Activated CD8-positive, alpha-beta memory T cell treated with anti-CD3 and anti-CD28 coated beads, Interleukin-2, amount 10 ng/mL, durations not matched to agents 7 days and 5 days (primary cell): ENCODE measurements at places on chromosomes 16 and 17. TPM values are rescaled to one million over a fixed set of nuclear protein-coding genes. Genes with fewer than 3 reads are reported as not detected.
A peak's percentile ranks its signal among the peaks of the same experiment; 100 is the strongest.

The TAC4 gene
- not detected for total RNA-seq

The TPSB2 gene
- not detected for total RNA-seq

The TLCD2 gene
- 0.28 TPM for total RNA-seq

The DNAAF1 gene
- not detected for total RNA-seq

The IRF8 gene
- total RNA-seq, result 8.4 TPM

The CLCN7 gene
- 53.0 TPM for total RNA-seq

The PLA2G10 gene
- total RNA-seq, result not detected

The NFATC3 gene
- 183 TPM for total RNA-seq

The CIAPIN1 gene
- 62.5 TPM for total RNA-seq

The GINS2 gene
- 61.7 TPM for total RNA-seq

DNA sequence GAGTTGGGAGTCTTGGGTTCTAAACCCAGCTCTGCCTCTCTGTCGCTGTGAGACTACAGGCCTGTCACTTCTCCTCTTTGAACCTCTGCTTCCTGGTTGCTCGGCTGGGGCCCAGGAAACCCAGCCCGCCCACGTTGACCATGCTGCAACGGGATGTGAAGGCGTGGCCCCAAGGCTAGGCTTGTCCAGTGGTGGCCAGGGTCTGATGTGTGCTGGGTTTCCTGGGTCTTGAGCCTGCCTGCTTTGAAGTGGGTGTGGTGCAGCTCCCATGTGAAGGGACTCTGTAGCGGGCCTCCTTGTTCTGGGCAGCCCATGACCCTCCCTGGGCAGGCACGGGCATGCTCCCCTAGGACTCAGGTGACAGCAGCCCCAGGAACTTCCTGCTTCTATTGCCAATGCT, 82.3 kb downstream of the SDR42E1 start:
- peak; percentile 63 for DNase-seq

- no peak for DNase-seq
Measured at GRCh38 chr16:7624871-7625766, 292.5 kb downstream of the RBFOX1 start.

GRCh38 chr16:35140293-35140986, 1681.0 kb downstream of the TP53TG3F start:
- DNase-seq, result no peak

- DNase-seq, result no peak
Measured at GRCh38 chr16:86381491-86381890, 128.8 kb upstream of the FOXF1 start.

GRCh38 chr16:80623376-80623775, 82.6 kb downstream of the DYNLRB2 start:
- DNase-seq, result no peak

GRCh38 chr17:77274096-77274845, 133.5 kb downstream of the SEC14L1 start:
- DNase-seq, result no peak

GRCh38 chr16:76941113-76941512, 249.9 kb upstream of the MON1B start:
- no peak for DNase-seq

- DNase-seq, result no peak
Measured at GRCh38 chr16:50166511-50167500, 13.7 kb downstream of the TENT4B start.

- DNase-seq, result no peak
Measured at GRCh38 chr16:12356632-12357340, 380.3 kb downstream of the SNX29 start.

DNA sequence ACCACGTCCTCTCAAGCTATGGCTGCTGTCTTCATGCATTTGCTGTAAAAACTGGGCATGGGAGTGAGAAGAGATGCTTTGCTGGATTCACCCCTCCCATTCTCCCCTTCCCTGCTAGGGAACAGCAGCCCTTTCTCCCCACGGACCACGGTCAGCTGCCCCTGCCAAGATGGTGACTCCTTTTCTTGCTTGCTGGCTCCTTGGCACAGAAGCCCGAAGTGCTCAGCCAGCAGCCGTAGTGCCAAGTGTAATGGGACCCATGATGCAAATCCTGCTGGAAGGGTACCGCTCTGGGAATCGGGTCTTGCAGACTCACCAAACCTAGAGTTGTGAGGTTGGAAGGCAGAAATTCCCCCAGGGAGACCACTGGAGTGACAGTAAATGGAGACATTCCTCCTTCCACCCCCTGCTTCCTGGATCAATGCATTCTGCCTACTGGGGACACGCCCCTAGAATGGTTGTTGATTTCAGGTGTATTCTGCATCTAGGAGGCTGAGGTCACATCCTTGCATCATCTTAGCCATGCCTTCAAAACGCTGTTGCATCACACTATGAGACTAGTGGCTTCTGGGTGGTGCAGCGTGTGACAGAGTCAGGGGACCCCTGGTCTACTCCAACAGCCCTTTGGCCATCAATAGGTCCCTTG, 63.0 kb upstream of the CBX4 start:
- DNase-seq, result no peak

- DNase-seq, result no peak
Measured at GRCh38 chr17:44297975-44298374, 10.4 kb upstream of the RUNDC3A start.

DNA sequence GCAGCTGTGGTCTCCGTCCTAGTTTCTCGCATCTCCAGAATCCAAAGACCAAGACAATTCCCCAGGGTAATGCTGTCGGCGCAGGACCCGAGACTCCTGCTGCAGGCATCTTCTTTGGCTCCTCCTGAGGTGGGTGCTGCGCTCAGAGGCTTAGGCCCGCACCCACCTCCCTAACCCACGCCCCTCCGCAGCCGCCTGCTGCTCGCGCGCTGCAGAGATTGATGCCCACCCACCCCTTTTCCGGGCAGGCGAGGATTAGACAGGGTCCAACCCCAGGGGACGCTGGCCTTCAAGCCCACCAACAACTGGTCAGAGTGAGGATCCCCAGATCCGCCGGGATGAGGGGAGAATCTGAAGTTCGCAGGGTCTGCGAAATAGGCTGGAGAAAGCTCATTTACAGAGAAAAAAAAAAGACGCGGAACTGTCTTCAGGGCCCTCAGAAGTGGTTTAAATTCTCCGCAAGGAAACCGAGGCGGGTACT, 27.9 kb downstream of the SLFN11 start:
- DNase-seq, result no peak

- DNase-seq, result no peak
Measured at GRCh38 chr17:11642655-11643054, 44.4 kb downstream of the DNAH9 start.

DNA sequence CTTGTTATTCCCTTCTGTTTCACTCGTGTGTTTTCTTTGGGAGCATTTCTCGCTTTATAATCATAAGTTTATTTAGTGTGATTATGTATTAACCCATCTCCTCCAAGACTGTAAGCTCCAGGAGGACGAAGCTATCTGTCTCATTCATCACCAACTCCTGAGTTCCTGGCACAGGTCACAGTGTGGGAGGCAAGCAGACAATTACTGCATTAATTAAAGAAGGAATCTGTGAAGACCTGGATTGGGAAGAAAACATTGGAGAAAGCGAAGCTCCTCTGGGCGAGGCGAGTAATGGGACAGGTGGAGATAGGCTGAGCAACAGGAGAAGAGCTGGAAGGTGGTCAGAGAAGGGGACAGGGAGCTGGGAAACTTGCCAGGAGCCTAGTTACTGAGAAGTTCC, 7.8 kb upstream of the CAMKK1 start:
- no peak for DNase-seq

GRCh38 chr17:38742411-38743308, 5.5 kb downstream of the PCGF2 start:
- DNase-seq, result peak; percentile 59

DNA sequence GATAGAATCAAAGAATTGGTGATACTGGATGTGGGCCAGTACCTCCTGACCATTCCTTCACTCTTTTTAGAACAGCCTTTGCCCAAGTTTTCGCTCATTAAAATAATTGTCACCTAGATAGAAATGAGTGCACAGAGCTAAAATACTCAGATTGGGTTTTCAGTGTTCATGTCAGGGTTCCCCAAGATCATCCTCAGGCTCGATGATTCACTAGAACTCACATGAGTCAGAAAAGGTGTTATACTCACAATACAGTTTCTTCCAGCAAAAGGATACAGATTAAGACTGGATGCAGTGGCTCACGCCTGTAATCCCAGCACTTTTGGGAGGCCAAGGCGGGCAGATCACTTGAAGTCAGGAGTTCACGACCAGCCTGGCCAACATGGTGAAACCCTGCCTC, 19.9 kb downstream of the ERCC4 start:
- no peak for DNase-seq

GRCh38 chr16:85567101-85567866, 45.8 kb upstream of the GSE1 start:
- DNase-seq, result no peak

DNA sequence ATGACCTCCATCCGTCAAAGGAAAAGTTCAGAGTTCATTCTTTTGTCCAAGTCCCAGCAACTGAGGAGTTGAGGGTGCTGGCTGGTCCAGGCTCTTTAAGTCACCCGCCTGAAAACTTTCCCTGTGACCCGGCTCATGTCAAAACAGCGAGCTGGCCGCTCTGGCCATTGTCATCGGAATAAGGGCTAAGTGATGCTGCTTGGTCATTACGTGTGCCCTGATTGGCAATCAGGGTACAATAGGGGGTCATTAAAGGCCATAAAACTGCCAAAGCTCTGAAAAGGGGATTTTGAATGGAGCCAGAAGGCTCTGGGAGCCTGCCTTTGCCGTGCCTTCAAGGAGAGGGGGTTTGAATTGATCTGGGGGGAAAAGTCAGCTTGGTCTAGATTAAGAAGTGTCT, 88.5 kb upstream of the IRX3 start:
- no peak for DNase-seq

DNA sequence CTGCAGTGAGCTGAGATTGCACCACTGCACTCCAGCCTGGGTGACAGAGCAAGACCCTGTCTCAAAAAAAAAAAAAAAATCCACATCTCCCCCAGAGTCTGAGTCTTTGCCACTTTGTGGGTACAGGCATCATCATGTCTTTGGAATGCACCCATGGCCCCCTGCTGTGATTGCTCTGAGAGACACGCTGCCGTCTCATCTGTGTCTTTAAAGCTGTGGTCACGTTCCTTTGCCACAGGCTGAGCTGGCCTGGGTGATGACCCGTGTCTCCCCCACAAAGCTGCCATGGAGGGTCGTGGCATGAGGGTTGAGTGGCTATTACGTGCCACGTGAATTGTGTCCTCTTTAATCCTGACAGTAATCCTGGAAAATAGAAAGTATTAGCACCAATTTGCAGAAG, 20.2 kb downstream of the CRISPLD2 start:
- DNase-seq, result no peak

DNA sequence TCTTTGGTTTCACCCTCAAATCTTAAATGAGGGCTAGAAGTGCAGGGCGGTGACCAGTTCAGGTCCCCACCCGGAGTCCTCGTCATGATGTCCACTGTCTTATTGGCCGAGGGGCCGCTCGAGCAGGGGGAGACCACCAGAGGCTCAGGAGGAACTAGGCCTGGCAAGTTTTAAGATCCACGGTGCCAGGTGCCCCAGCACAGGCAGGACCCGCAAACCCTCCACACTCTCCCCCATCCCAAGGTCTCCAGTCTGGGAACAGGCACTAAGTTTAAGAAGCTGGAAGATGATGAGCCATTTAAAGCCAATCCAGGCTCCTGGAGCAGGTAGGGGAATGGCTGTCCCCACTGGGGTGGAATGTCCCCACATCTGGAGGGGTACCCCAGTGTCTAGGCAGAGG, 4.1 kb downstream of the DLX3 start:
- no peak for DNase-seq

DNA sequence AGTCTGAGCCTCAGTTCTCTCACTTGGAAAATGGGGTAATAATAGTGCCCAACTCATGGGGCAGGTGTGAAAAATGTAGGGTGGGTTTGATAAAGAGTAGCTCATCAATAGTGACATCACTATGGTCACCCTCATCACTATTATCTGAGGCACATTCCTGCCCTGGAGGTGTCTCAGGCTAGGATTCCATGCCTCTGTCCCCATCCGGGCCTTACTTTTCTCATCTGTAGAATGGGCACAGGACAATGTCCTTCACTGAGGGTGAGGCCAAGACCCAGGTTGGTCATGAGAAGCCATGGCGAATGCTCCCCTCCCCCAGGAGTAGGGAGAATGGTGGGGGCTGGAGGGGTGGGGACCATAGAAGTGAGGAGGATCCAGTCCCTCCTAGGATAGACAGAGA, 30.5 kb downstream of the MYO15A start:
- no peak for DNase-seq
